ENCODE measurements at places on chromosomes 12 and 14.

DNA sequence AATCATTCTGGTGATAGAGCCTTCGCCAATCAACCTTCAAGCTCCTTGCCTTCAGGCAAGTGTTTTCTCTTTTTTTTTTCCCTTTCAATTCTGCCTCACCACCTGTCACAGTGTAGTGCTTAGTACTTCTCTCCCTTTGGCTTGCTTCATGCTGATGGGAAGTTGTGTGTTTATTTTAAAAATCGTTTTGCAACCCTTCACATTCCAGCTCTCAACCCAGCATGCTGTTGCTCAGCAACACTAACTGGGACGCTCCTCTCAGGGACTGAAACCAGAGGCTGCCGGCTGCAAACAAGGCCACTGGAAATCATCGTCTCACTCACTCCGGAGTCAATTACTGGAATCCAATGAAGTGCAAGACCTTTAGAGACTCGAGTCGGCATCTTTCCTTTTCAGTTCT is 342.7 kb downstream of the PRKD1 start:
- DNase-seq: no peak

GRCh38 chr12:83161456-83161855 is 474.8 kb downstream of the TMTC2 start:
- no peak for DNase-seq

DNA sequence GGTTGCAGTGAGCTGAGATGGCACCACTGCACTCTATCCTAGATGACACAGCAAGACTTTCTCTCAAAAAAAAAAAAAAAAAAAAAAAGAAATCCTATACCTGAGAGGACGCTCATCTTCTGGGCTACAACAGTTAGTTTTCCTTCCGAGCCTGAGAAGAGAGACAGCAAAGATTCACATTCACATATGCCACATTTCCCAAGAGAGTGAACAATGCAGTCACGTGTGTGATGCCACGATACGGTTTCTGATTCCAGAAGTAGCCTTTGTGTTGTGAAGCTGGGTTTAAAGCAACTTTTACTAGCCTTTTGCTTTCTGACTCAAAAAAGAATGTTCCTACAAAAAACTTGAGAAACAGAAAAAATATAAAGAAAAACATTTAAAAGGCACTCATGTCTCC is 19.5 kb downstream of the GCN1 start:
- DNase-seq: no peak

- no peak for DNase-seq
These were observed 434.6 kb upstream of the RGS6 start for GRCh38 chr14:71497645-71498086.

DNA sequence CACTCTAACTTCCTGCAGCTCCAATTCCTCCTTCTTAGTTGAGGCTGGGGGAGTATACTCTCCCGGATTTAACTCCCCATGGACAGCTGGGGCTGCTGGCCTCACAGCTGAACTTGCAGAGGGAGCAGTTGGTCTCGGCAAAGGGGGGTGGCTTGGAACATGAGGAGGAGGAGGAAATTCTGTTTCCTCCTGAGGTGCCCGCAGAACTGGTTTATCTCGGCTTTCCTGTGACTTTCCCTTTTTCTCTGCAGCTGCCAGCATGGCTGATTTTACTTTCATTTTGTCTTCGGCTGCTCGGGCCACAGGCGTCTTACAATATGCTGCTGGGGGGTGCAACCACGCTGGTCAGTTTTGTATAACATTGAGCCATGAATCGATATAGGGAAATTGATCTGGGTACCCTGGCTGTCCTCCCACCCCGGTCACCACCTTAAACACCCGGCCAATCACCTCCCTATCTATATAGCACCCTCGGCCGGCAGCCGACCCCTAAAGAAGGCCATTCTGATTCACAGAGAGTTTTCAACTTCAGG is 1317.6 kb downstream of the TMEM121 start:
- DNase-seq: no peak

- DNase-seq: no peak
These were observed 48.4 kb upstream of the SYT10 start for GRCh38 chr12:33488036-33488435.

GRCh38 chr14:99681101-99681831 is 2.8 kb upstream of the CYP46A1 start:
- no peak for DNase-seq

DNA sequence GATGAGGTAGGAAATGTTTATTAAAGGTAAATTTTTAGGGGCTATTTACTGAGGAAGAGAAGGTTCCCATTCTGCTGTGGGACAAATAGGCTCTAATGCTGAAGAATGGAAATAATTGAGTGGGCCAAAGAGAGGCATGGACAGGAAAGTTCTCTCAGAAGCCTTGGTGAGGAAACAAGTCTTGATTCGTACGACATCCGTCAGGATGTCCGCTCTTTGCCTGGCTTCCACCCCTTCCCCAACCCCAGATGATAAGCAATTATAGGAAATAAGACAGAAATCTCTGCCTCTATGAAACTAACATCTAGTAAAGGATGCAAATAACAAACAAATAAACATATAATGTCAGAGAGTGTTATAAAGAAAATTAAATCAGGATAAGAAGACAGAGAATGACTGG is 91.7 kb upstream of the BCAT1 start:
- DNase-seq: no peak

DNA sequence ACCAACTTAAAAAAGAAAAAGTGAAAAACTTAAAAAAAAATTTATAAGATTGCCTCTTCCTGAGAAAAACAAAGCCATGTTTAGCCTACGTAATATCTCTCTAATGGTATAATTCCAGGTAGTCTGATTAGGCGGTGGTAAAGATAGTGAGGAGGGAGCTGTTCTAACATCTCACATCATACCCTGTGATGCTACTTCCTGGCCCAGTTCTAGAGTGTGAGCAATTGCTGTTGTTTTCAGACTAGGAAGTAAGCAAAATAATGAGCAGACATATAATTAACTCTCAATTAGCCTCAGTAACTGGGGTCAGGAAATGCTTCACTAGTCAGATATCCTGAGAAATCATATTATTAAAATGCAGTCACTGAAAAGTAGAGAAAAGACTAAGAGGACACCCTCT is 113.9 kb downstream of the PHLDA1 start:
- no peak for DNase-seq

- DNase-seq: no peak
These were observed 3.9 kb upstream of the ATN1 start for GRCh38 chr12:6923851-6924250.

DNA sequence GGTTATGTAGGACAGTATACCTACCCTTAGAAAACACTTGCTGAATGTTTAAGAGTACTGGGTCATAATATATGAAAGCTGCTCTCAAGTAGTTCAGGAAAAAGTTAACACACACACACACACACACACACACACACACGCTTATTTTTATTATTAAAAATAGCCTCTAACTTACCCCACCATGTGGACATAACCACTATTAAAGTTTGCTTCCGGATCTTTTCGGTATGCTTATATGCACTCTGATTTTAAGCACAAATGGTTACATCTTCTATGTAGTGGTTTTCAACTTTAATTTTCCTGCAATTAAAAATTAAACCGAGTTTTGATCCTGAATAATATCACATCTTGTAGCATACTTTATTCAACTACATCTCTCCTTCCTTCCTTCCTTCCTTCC is 84.9 kb upstream of the TRAF3 start:
- no peak for DNase-seq

DNA sequence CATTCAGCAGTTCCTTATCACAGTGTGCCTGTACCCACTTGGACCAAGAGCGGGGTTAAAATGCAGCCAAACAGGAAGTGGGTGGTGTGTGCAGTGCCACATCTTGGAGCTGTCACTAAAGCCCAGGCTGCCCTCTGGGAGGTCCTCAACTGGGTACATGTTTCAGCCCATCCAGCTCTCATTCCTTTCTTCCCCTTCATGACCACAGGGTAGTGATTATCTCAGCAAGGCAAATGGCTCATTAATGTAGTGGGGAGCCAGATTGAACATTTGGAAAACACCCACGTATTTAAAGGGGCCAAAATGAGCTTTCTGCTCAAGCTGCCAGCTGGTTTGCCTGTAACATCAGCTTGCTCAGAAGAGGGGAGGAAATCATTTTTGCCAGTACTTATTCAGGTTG is 210.8 kb upstream of the BTG1 start:
- no peak for DNase-seq

GRCh38 chr12:53735556-53735955 is 8.3 kb upstream of the CALCOCO1 start:
- no peak for DNase-seq

GRCh38 chr14:31319701-31320100 is 100.6 kb downstream of the HEATR5A start:
- no peak for DNase-seq

- no peak for DNase-seq
These were observed 115.5 kb upstream of the PARP11 start for GRCh38 chr12:3988519-3989217.

- no peak for DNase-seq
These were observed 245.5 kb downstream of the BCL11B start for GRCh38 chr14:99026471-99026870.

DNA sequence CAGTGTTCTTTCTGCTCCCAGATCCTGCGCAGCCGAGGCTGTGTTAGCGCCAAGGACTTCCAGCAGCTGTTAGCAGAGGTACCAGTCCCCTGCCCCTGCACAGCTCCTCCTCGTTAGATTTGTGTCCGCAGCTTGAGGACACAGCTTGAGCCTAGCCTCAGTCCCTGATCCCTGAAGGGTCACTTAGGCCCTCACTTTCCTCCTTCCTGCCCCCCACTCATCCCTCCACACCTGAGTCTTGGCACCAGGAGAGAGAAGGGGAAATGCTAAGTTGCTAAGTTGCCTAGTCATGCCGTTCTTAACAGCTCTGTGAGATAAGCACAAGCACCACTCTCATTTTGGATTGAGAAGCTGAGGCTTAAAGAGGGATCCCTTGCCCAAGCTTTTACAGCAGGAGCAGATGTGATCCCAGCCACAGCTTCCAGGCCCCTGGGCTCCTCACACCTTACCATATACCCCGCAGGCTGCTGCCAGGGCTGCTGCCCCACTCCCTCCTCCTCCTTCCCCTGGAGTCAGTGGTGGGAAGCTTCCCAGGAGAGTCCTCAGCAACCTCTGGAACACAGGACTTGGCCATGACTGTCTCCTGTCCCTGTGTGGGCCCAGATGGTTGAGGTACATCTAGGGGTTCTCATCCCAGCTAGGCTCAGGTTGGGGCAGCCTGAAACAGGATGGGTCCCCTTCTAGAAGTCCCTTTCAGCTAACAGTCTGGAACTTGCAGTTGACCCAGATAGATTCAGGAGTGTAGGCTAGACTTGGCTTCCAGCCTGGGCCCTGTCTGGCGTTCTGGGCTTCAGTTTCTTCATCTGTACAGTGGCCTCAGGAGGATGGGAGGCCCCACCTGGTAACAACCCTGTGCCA is 975 bp downstream of the OGFOD2 start:
- no peak for DNase-seq

DNA sequence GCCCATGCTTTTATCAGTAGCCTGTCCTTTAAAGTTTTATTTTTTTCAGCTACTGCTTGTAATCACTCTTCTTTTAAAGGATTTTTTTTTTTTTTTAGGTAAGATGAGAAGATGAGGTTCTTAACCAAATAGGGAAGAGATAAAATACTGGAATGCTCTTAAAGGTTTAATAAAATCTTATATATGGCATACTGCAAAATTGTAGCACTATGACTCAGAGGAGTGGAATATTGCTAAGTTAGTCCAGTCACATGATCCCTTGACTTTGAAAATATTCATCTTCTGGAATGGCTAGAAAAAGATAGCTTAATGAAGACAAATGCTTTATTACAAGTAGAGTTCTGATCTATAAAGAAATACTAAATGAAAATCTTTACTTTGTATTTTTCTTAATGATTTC is 116.6 kb downstream of the NAV3 start:
- DNase-seq: no peak

DNA sequence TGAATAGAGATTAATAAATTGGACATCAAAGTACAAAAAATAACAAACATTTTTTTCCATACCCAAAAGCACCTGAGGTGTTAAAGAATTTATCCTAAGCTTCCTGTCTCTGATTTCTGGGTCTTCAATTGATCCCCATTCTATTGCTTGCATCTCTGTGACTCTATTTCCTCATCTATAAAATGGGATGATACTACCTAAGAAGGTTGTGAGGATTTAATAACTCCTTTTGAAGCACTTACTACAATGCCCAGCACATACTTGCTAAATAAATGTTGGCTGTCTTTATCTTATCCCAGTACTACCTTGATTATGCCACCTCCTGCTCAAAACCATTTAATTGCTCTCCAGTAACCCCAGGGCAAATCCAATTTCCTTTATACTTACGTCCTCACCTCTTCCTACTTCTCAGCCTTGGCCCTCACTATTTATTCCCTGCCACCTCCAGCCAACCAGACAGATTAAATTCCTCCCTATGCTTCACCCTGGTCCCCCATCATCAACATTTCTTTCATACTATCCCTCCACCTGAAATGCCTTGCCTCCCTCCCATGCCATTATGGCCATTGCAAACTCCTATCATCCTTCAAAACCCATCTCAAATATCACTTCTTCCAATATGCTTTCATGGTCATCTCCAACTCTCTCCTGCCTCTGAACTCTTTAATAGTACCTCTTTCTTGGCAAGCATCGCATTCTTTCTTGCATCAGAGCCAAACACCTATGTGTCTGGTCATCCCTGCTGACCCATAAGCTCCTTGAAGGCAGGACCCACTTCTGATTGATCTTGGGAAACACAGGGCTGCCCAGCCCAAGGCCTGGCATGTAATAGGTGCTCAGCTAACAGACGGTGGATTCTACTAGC is 7.9 kb upstream of the ASIC1 start:
- no peak for DNase-seq

- no peak for DNase-seq
These were observed 997 bp downstream of the CYP27B1 start for GRCh38 chr12:57765698-57766463.

DNA sequence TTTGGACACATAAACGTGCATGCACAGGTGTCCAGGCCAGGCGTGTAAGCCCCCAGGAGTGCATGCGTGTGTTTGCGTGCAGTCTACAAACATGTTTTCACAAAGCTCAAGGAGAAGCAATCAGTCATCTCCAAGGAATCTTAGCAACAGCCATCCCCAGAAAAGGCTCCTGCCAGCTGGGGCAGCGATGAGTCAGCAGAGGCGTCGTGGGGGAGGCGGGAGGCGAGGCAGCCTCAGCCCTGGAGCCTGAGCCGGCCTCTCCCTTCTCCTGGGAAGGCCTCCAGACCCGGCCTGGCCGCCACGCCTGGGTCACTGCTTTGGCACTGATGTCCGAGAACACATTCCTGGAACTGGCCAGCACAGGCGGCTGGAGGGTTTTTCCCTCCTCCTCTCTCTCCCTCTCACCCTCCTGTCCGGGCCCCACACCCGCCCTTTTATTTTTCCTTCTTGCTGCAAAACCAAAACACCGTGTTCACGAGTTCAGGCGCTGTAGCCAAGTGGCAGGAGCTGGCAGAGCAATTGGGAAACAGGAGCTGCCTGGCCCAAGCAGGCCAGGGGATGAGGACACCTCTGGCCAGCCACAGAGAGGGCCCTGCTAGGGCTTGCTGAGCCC is 92.7 kb downstream of the LRRC74A start:
- DNase-seq: no peak

GRCh38 chr14:73758392-73759182 is 44.4 kb upstream of the PNMA1 start:
- peak; percentile 68 for DNase-seq

GRCh38 chr12:25197608-25198007 is 2.6 kb downstream of the ETFRF1 start:
- DNase-seq: no peak

All from activated T-helper 9 cell treated with anti-CD3 and anti-CD28 coated beads, Interleukin-2, amount 50 U/mL, for 16 hours (primary cell).